ENCODE measurements at places on chromosomes 2 and 18.

- DNase-seq: no peak
Measured at GRCh38 chr2:70241340-70241739, 7.1 kb downstream of the TIA1 start.

DNA sequence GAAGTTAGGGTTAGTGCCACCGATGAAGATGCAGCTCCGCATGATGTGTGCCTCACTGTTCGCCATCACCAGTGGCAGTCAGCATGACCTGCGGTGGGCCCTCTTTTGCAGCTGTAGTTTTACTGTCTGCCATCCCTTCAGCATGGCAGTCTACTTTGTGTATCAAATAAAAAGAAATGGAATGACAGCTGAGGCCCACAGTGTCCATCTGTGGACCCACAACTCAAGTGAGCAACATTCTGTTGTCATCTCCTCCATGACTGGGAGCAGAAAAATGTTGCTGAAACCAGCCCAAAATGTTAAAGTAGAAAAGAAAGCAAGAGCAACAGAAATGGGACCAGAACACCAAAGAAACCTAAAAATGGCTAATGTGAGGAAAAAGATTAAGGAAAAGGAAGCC, 128.7 kb downstream of the MEP1B start:
- DNase-seq: no peak

- peak; percentile 59 for DNase-seq
Measured at GRCh38 chr2:47119001-47119400, 36.1 kb downstream of the STPG4 start.

DNA sequence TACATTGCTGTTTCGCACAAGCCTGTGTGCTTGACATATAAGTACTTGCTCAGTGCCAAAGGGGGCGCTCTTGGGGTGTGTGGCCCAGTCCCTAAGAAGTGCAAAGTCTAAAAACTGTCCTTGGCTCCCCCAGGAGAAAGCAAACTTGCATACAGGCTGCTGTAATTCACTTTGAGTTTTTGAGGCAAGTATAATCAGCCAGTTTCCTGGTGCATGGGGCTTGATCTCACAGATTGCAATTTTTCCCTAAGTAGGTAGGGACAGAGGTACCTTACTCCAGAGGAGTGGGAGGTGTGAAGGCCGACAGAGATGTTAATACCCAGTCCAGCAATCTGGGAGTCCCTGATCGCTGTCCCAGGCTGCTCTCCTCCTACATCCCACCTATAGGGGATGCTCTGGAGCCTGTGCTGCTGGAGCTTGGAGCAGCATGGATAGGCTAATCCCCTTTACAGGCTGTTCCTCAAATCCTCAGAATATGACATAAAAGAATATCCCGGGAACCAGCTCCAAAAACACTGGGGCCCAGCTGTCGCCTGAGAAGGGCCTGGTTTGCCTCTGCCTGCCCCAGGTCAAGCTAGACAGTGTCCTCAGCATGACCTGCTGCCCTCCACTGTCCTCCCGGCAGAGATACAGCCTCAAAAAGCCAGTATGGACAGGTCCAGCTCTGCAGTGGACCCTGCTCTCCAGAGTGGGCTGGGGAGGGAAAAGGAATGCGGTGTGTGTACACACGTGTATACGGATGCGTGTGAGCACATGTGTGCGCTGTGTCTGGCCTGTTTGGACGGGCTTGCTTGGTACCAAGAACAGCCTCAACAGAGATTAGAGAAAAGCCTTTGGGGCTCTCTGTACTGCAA, 136.5 kb upstream of the HAAO start:
- DNase-seq: no peak

GRCh38 chr2:215671244-215671643, 235.4 kb upstream of the FN1 start:
- no peak for DNase-seq

GRCh38 chr2:33782395-33783230, 183.5 kb upstream of the FAM98A start:
- no peak for DNase-seq

GRCh38 chr2:127508631-127509034, 17.7 kb downstream of the IWS1 start:
- DNase-seq: peak; percentile 83
